ENCODE measurements at places on chromosomes 3 and 15. TPM values are rescaled to one million over a fixed set of nuclear protein-coding genes. Genes with fewer than 3 reads are reported as not detected.

- no peak for DNase-seq
Measured at GRCh38 chr15:35393398-35393797, 152.6 kb downstream of the DPH6 start.

DNA sequence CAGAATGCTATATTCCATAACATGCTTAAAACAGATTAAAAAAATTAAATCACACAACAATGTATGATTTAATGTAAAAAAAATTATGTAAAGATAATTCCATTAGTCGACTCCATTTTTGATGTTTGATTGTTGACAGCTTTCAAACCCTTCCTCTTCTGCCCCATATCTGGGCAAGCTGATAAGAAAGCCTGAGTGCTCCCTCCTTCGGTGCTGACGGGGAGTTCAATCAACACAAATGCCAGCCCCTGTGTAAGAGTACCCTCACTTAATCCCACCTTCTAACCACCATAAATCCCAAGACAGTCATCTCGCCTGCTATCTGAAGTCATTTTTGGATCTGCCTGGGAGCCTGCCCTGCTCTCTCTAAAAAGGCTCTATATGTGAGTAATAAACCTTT, 59.8 kb upstream of the IP6K2 start:
- DNase-seq = no peak

- DNase-seq = no peak
Measured at GRCh38 chr3:149812165-149812605, 830 bp upstream of the RNF13 start.

DNA sequence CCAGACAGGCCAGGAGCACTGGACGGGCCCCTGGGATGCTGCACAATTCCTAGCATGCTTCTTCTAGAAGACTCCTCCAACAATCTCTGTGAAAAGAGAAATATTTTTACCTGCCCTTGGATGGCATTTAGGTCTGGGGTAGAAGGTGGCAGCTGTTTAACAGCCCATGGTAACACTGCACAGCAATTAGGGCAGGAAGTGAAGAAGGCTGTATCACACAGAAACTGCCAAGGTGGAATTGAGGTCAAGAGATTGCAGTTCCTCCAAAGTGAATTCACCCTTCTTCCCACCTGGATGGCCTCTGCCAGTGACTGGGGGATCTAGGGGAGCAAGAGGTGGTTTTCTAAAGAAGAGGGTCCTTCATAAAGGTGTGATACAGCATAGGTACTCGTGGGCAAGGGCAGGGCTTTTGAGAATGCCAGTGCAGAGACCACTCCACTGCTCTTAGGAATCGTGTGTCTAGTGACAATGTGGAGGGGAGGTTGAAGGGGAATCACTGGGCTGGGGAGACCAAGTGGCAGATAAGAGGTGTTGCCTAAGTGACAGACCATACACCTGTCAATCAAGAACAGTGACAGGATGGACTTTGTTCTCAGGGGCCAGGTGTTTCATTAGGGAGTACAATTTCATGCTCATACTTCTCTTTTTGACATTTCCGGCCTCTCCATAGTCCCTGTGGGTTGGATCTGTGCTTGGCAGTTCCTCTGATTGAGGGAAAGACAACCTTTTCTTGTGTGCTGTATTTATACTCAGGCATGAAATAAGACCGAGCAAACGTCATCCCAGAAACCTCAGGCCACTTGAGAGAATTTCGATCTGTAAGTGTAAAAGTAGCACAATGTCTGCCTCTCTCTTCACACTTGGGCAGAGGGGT, 83.5 kb upstream of the BCL6 start:
- peak; percentile 42 for DNase-seq

- DNase-seq = no peak
Measured at GRCh38 chr3:79358327-79358726, 409.5 kb downstream of the ROBO1 start.

- no peak for DNase-seq
Measured at GRCh38 chr15:81268881-81269601, 54.9 kb downstream of the STARD5 start.

DNA sequence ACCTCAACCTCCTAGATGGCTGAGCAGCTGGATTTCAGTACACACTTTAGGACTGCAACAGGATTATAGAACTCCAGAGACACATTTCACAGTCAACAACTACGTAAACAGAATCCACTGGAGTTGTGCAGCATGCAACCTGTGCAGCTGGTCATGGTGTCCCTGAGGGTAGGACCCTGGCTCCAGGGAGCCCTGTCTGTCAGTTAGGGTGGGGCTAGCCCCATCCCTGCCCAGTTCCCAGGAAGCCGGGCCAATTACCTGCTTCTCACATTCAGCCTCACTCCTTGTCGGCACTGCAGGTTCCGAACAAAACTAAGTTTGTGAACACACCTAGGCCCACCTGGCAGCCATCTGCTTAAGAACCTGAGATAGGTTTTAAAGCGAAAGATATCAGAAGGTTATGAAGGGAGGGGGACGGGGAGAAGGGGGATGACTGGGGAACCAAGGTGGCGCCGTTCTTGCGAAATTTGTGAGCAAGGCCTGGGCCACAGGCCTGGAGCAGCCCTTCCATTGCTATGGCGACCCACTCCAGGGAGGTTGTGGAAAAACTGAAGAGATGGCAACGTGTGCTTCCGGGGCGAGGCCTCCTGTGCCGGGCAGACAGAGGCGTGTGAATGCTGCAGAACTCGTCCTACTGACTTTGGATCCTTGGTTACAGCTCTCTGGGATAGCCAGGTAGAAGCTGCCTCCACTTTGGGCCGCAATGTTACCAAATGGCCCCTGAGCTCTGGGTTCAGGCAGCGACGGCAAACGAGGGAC, 25.3 kb downstream of the ACSBG1 start:
- DNase-seq = no peak

GRCh38 chr3:147421184-147421912, 12.2 kb downstream of the ZIC1 start:
- no peak for DNase-seq

DNA sequence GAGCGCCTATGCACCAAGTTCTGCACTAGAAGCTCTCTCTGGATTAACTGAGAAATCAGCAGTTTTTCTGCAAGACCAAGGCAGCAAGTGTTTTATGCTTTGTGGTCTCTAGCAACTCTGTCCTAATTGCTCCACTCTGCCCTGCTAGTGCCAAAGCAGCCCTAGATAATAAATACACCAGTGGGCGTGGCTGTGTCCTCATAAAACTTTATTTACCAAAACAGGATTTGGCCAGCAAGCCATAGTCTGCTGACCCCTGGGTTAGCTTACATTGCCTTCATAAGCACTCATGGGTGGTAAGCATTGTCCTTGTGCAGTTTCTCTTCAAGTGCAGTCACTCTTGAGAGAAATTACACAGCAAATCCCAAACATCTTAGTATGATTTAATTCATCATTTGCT, 30.7 kb upstream of the SLC24A5 start:
- DNase-seq = no peak

DNA sequence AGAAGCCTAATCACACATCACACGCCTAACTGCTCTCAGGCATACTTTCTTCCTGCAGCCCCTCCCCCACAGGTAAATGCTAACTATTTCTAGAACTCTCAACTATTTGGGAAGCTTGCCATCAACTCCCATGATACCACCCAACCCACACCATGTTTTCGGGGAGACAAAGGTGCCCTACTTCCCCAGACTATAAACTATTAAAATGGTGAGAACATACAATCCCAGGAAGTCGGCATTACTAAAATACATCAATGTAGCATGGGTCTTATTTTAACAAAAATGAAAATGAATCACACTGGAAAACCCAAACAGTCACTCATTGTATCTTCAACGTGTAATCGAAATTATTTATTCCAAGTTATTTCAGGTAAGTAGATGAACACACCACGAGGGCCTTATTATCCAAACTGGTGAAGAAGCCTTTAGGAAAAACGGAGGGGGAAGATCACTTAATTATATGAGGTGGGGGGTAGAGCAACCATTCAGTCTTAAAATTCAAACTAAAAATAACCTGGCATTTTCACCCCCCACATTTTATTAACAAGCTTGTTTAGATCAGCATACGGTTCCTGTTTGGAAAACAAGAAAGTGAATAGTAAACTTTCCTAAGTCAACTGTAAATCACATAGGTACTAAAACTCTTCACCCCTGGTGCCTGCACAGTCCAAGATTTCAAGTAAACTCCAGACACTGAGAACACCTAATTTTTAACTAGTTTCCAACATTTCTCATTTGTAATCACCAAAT, 1.9 kb downstream of the TBL1XR1 start:
- DNase-seq = no peak

DNA sequence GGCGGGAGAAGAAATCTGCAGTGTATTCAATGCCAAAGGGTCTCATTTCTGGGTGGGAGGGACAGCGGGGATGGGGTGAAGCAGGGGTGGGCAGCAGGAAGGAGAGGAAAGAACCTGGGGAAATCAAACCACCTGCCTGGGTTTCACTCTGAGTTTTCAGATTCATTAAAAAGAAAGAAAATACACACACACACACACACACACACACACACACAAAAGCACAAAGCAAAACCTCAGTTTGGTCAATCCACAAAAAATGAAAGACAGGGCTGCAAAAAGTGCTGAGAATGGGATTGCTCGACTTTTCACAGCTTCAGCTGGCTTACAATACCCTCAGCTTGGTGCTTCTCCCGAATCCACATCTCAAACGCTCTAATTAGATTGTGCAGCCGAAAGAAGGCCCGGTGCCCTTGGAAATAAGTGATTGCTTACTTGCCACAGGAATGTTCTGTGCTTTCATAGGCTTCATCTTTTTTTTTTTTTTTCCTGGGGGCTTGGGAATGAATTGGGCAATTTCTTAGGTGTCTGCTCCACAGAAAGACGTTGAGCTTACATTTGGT, 370.5 kb downstream of the RORA start:
- no peak for DNase-seq

DNA sequence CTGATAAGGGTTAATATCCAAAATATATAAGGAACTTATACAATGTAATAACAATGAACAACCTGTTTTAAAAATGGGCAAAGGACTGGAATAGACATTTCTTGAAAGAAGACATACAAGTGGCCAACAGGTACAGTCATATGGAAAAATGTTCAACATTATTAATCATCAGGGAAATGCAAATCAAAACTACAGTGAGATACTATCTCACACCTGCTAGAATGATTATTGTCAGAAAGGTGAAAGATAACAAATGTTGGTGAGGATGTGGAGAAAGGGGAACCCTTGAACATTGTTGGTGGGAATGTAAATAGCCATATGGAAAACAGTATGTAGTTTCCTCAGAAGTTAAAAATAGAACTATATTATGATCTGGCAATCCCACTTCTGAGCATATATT, 20.4 kb downstream of the GOLM2 start:
- no peak for DNase-seq

The SPINK8 gene
- total RNA-seq = not detected

The CPN2 gene
- total RNA-seq = not detected

The SLC24A5 gene
- total RNA-seq = not detected

The STXBP5L gene
- not detected for total RNA-seq

The SCAMP5 gene
- 1.1 TPM for total RNA-seq
